ENCODE measurements at places on chromosomes 4 and X.

GRCh38 chr4:134364928-134365327, 163.3 kb upstream of the PABPC4L start:
- H3K27me3 ChIP-seq: no peaks in the 10 kb centered on the region
- DNase-seq: no peak
- no peaks in the 10 kb centered on the region for H3K4me1 ChIP-seq
- H3K36me3 ChIP-seq: no peaks in the 10 kb centered on the region

DNA sequence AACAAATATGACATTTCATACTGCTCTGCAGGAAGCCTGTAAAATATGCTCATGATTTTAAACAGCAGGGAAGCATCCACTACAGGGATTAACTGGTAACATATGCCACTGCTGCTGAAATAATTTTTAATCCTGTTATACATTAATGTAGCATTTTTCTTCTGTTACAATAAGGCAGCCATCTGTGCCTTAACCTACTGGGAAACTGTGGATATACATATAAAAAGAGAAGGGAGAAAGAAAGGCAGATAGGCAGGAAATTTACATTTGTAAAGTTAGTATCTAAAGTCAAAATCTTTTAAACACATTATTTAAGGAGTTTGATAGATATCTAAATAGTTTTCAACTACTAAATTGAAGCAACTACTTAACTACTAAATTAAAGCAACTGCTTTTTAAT, 514.6 kb upstream of the KLHL4 start:
- no peak overlapping the region for H3K27ac ChIP-seq
- no peaks in the 10 kb centered on the region for H3K27me3 ChIP-seq
- no peaks in the 10 kb centered on the region for H3K36me3 ChIP-seq
- H3K4me1 ChIP-seq: no peaks in the 10 kb centered on the region
- H3K4me3 ChIP-seq: no peak overlapping the region
- DNase-seq: no peak

DNA sequence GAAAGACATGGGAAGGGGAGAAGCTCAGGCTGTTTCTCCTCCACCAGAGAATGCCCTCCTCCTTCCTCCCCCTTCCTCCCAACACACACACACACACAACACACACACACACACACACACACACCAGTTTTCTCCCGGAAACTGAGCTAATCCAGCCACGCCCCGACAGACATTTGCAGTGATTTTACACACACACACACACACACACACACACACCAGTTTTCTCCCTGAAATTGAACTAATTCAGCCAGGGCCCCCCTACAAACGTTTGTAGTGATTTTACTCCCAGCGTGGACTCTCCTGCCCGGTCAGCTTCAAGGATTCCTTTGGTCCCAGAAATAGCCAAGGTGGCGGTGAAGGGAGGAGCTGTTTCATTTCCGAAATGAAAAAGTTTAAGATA, 32.9 kb upstream of the STX18 start:
- peak overlapping the region; percentile 45 for H3K4me3 ChIP-seq
- peaks cover 86% of the 10 kb centered on the region for H3K27me3 ChIP-seq
- no peaks in the 10 kb centered on the region for H3K36me3 ChIP-seq
- DNase-seq: peak; percentile 28
- H3K4me1 ChIP-seq: peaks cover 15% of the 10 kb centered on the region

DNA sequence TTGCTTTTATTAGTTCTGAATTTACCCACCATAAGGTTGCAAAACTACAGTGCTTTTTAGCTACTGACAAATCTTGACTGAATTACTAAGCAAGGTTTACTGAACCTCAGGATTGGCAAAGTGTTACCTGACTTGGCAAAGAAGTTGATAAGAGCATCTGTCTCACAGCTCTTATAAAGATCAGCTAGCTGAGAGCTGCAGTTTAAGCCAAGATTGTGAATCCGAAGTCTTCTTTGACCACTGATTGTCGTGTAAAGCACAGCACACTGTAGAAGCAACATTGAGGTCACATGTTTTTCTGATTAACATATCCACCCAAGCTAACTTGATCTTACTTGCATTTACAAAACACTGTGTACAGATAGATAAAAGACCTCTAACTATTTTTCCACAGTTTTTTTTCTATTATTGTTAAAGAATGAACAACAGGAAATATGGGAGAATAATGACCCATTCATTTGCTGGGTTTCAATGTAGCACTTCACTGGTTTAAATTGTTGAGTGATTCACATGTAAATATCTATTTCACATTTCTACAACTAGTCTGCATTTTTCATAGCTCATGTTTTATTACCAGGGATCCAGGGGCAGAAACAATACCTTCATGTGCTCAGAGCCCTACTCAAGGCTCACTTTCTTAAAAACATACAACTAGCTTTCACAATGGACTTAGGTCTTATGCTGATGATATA, 54.0 kb downstream of the METTL14 start:
- H3K27ac ChIP-seq: no peak overlapping the region
- H3K36me3 ChIP-seq: no peaks in the 10 kb centered on the region
- no peak for DNase-seq
- no peaks in the 10 kb centered on the region for H3K27me3 ChIP-seq
- no peaks in the 10 kb centered on the region for H3K4me1 ChIP-seq

GRCh38 chr4:5164221-5164912, 113.1 kb downstream of the STK32B start:
- H3K27me3 ChIP-seq: no peaks in the 10 kb centered on the region
- H3K4me3 ChIP-seq: no peak overlapping the region
- no peak for DNase-seq
- no peak overlapping the region for H3K27ac ChIP-seq
- no peaks in the 10 kb centered on the region for H3K36me3 ChIP-seq

DNA sequence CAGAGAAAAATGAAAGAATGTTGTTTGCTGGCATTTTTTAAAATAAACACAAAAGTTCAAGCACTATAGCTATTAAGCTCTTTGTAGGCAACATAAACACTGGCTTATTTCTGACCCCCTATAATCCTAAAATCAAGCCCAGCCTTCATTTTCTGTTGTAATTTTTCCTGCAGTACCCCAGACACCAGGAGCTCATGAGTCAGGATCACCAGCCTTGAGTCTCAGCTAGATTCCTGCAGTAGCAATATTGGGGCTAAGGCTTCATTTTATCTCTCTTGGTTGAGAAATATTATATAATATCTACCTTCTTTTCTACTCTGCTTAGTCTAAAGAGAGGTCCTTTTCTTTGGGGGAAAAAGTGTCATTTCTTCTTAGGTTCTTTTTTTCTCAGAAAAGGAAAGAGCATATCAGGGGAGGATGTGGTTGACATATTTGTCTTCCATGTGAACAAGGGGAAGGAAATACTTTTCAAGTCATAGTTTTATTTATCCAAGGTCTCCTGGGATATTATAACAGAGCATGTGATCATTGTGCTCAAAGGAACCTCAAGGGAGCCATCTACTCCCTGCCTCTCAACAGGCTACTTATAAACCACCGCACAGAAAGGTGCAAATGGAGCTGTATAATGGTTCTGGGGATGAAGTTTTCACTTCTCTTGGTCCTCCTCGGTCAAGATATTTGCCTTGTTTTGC, 678.3 kb upstream of the NR3C2 start:
- no peak for DNase-seq
- no peak overlapping the region for H3K4me3 ChIP-seq
- H3K27ac ChIP-seq: no peak overlapping the region
- peaks cover 35% of the 10 kb centered on the region for H3K4me1 ChIP-seq
- no peaks in the 10 kb centered on the region for H3K36me3 ChIP-seq
- no peaks in the 10 kb centered on the region for H3K27me3 ChIP-seq

DNA sequence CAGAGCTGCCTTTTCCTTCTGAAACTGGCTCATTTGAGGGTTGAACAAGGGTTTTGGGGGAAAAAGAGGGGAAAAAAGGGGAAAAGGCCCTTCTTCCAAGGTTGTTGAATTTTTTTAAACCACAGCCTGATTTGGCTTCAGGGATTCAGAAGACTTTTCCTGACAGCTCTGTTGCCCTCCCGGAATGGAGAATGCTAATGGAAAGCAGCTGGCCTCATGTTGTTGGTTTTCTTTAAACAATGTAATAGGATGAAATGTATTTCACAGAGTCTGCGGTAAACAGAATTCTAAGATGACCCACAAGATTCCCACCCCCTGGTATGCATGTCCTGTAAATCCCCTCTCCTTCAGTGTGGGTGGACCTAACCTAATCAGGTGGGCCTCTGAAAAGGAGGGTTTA, 3.3 kb upstream of the KIAA1210 start:
- no peak overlapping the region for H3K27ac ChIP-seq
- DNase-seq: no peak
- H3K4me1 ChIP-seq: no peaks in the 10 kb centered on the region
- H3K4me3 ChIP-seq: no peak overlapping the region

- H3K4me3 ChIP-seq: no peak overlapping the region
- DNase-seq: no peak
- H3K4me1 ChIP-seq: no peaks in the 10 kb centered on the region
- no peaks in the 10 kb centered on the region for H3K27me3 ChIP-seq
These were observed 299.9 kb downstream of the PRDM5 start for GRCh38 chr4:120622601-120623000.

GRCh38 chr4:116880625-116881024, 204.8 kb downstream of the TRAM1L1 start:
- H3K27ac ChIP-seq: no peak overlapping the region
- no peaks in the 10 kb centered on the region for H3K27me3 ChIP-seq
- H3K4me3 ChIP-seq: no peak overlapping the region
- no peaks in the 10 kb centered on the region for H3K4me1 ChIP-seq

DNA sequence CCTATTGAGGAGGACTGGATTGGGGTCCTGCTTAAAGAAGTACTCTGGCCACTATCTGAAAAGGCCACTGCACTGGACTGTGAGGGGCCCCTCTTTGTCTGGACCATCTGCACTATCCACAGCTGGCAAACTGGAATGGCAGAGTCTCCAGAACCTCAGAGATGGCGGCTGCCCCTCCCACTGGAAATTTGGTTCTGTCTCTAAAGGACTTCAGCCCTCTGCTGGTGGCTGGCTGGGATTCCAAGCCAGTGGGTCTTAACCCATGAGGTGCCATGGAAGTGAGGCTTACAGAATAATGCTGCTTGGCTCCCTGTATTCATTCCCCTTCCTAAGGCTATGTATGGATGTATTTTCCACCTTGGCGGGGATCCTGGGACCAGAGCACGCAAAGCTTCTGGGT, 41.6 kb upstream of the CYLC1 start:
- H3K4me3 ChIP-seq: no peak overlapping the region
- peak; percentile 1 for DNase-seq
- H3K4me1 ChIP-seq: no peaks in the 10 kb centered on the region
- no peaks in the 10 kb centered on the region for H3K27me3 ChIP-seq
- no peaks in the 10 kb centered on the region for H3K36me3 ChIP-seq

DNA sequence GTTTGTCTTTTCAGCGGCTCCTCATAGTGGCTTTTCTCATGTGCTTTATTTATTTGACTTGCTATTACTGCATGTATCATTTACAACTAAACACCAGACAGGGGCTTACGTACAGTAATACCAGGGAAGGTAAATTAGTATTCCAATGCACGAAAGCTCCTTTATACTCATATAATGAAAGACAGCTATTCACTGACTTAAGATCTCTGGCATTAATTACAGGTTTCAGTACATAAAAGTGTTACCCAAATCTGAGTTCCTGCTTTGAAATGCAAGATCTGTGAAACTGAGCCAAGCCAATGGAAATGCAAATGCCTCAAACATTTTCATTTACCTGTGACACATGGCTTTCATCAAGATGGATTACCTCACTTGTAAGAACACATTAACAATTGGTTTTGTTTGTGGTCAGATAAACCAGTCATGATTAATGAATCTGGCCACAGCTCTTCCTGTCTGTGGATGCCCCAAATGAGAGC, 107.2 kb downstream of the ANAPC4 start:
- no peak for DNase-seq
- H3K36me3 ChIP-seq: no peaks in the 10 kb centered on the region
- H3K4me1 ChIP-seq: peaks cover 8% of the 10 kb centered on the region

DNA sequence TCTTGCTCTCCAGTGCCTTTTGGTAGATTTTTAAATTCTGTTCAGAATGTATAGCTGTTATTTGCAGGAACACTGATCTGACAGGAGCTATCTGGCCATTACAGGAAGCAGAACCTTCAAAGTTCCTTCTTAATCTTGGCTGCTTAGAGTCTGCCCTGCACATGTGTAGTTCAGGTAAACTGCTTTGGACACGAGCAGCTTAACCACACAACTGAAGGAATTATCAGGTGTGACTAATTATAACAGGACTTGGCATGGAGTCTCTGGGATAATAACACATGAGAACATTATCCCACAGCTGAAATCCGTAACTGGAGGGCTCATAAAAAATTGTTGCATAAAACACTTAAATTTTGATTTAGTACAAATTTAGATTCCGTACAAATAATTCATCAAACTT, 11.6 kb upstream of the ING2 start:
- no peak overlapping the region for H3K4me3 ChIP-seq
- no peaks in the 10 kb centered on the region for H3K27me3 ChIP-seq
- no peak for DNase-seq
- no peak overlapping the region for H3K27ac ChIP-seq

GRCh38 chrX:42770566-42770965, 7.4 kb downstream of the PPP1R2C start:
- no peaks in the 10 kb centered on the region for H3K36me3 ChIP-seq
- DNase-seq: no peak
- H3K4me3 ChIP-seq: no peak overlapping the region
- H3K27me3 ChIP-seq: no peaks in the 10 kb centered on the region

DNA sequence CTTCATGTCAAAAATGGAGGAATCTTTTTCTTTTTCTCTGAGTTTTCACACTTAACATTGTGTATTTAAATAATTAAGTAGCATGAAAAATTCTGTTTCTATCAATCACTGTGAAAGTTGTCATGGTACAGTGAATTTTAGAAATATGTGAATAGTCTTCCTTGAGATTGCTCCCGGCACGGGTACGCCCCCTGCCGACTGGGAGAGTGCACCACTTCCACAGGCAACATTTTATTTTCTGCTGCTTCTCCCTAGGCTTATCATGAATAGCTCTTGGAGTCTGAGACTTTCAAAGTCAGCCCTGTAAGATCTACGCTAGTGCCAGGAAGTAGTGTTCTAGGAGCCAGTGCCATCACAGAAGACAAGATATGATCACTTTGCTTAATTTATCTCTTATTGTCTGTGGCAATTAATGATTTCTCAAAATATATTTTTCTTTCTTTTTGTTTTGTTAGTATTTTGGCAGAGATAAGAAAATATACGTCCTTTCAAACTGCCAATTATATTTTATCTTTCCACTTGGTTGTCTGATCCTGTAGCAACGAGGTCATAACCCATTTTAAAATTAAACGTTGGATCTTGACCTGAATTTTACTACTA, 763.8 kb upstream of the AADAT start:
- H3K4me1 ChIP-seq: no peaks in the 10 kb centered on the region
- no peaks in the 10 kb centered on the region for H3K36me3 ChIP-seq
- H3K4me3 ChIP-seq: no peak overlapping the region

DNA sequence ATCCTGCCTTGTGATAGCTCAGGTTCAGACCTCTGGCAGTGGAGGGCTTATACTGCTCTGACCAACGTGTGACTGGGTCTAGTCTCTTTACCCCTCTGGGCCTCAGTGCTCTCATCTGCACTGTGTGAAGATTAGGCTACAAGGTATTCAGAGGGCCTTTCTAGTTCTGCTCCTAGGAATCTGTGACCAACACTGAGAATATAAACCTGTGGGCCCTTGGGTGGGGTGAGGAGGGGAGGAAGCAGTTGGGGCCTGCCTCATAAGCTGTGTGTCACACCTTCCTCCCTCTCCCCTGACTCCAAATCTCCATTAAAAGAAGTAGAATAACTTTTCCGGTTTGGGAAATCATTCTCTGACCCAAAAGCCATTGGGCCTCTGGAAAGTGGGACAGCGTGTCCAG, 66.3 kb upstream of the MSN start:
- H3K27ac ChIP-seq: no peak overlapping the region
- H3K27me3 ChIP-seq: no peaks in the 10 kb centered on the region
- no peak overlapping the region for H3K4me3 ChIP-seq

GRCh38 chr4:176843710-176844109, 51.0 kb upstream of the VEGFC start:
- H3K4me3 ChIP-seq: no peak overlapping the region
- no peaks in the 10 kb centered on the region for H3K4me1 ChIP-seq
- no peak overlapping the region for H3K27ac ChIP-seq
- no peaks in the 10 kb centered on the region for H3K27me3 ChIP-seq

Measured in neural progenitor cell (in vitro differentiated cells).